GM12891 (cell line): ENCODE measurements at places on chromosomes 7 and 10.

- DNase-seq, result no peak
Measured at GRCh38 chr7:87982116-87982515, 48.1 kb downstream of the ADAM22 start.

GRCh38 chr7:14635955-14636354 lies 266.6 kb downstream of the DGKB start:
- DNase-seq, result no peak

- no peak for DNase-seq
Measured at GRCh38 chr10:118841881-118842605, 87.3 kb upstream of the CACUL1 start.

GRCh38 chr7:74496272-74496671 lies 42.6 kb downstream of the GTF2IRD1 start:
- DNase-seq, result no peak

GRCh38 chr10:87868277-87868676 lies 4.9 kb downstream of the PTEN start:
- DNase-seq, result no peak

DNA sequence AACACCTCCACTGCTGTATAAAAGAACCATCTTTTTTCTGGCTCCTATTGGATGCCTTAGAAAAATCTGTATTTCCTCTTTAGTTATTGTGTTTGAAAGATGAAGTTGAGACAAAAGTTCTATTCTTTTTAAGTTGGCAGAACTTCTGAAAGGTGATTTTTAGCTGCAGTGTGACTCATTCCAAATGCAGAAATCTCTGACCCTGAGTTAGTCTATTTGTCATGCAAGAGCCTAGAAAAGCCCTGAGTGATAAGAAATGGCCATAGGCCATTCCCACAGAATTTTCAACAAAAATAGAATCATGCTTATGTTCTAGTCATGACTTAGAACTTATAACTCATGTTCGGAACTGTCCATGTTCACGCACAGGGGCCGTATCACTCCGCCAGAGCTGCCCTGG lies 89.1 kb downstream of the EGFR start:
- DNase-seq, result no peak

- no peak for DNase-seq
Measured at GRCh38 chr7:30464231-30464671, 14.3 kb downstream of the NOD1 start.

DNA sequence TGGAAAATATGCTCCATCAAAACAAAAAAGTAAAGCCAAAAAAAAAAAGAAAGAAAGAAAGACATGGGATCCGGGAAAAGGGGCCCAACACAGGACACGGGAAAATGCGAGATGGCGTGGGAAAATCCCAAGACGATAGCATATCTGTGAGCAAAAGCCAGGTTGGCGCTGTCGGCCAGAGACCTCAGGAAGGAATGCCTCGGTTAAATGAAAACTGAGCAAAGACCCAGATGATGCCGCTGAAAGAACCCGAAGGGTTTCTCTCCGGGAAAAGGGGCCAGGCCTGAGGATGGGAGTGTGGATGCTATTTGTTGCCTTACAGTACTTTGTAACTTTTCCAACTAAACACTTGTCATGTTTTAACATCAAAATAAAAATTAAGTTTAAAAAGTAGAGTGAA lies 49.5 kb upstream of the PPP2R2D start:
- no peak for DNase-seq

- no peak for DNase-seq
Measured at GRCh38 chr10:97087296-97087695, 98.5 kb downstream of the SLIT1 start.

GRCh38 chr10:129945941-129946760 lies 17.9 kb downstream of the EBF3 start:
- no peak for DNase-seq

GRCh38 chr7:151310578-151310977 lies 31.0 kb upstream of the NUB1 start:
- no peak for DNase-seq

- DNase-seq, result no peak
Measured at GRCh38 chr7:136714062-136714461, 154.4 kb upstream of the CHRM2 start.

- no peak for DNase-seq
Measured at GRCh38 chr7:94049615-94050014, 45.5 kb upstream of the BET1 start.

DNA sequence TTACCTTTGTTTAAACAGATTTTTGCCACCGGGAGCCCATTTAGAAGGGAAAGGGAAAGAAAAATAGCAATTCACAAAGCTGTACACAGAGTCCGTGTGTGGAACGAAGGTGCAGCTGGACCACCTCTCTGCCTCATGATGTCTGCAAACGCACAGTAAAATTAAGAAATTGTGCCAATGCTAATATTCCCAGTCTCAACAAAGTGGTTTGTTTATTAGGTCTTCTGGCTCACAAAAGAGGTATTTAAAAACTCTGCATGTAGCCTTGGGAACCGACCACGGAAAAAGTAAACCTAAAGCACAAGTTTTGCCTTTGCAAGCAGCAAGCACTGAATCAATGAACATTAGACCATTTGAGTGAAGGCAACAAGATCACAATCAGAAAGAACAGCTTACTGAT lies 57.7 kb downstream of the CREB3L2 start:
- no peak for DNase-seq

DNA sequence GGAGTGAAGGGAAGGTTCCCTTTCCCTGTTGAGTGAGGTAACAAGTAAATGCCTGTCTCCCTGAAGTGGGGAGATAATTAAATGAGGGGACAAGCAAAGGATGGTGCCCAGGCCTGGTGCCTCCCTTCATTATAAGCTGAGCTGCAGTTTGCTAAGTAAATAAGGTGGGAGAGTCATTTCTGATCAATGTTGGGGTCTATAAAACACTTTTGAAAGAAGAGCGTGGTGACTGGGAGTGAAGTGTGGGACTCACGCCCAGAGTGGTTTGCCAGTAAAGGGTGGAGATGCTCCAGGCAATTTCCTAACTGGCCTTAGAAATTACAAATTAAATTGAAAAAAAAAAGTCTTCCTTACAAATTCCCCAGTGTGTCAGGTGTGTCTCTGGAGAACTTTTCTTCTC lies 9.6 kb upstream of the GPR15LG start:
- no peak for DNase-seq

- DNase-seq, result no peak
Measured at GRCh38 chr7:36690514-36691187, 33.6 kb downstream of the AOAH start.

GRCh38 chr10:70306181-70306705 lies 22.4 kb upstream of the NPFFR1 start:
- DNase-seq, result no peak

DNA sequence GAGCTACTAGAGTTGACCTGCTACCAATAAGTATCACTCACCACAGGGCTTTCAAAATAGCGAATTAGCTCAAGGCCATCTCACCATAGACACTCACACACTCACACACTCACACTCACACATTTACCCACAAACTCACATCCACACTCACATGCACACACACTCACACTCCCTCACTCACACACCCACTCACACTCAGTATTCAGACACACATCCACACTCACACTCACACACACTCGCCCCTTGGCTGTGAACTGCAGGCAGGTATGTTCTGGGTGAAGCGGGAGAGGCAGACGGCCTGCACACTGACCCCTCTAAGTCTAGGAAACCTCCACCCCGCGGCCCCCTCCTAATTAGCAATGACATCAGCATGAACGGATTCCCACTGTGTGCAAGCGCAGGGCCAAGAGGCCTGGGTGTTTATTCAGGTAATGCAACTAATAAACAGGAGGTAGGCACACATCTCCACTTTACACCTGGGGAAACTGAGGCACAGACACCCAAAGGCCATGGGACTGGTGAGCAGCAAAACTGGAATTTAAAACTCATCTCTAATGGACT lies 94.6 kb downstream of the ADARB2 start:
- no peak for DNase-seq

- DNase-seq, result no peak
Measured at GRCh38 chr7:105339404-105340323, 49.1 kb downstream of the SRPK2 start.

DNA sequence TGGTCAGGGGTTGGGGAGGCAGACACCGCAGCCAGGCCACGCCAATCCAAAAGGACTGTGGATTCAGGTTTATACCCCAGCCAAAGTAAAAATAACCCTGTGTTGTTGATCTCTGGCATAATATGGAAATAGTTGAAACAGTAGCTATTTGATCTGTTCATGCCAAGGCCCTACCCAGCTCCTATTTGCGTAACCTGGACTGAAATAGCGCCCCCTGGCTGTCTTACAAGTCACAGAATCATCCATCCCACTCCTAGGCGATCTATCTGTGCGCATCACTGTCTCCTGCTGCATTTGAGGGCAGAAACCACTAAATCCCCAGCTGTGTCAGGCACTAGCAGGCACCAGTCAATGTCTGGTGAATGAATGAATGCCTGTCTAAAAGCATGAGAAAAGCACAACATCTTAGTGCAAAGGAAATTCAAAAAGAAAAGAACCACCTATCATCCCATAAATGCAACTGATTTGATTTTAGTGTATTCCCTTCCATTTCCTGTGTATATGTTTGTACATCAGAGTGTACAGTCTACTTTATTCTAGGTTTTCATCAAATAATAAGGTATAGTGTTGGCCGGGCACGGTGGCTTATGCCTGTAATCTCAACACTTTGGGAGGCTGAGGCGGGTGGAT lies 160.0 kb downstream of the SLIT1 start:
- no peak for DNase-seq

DNA sequence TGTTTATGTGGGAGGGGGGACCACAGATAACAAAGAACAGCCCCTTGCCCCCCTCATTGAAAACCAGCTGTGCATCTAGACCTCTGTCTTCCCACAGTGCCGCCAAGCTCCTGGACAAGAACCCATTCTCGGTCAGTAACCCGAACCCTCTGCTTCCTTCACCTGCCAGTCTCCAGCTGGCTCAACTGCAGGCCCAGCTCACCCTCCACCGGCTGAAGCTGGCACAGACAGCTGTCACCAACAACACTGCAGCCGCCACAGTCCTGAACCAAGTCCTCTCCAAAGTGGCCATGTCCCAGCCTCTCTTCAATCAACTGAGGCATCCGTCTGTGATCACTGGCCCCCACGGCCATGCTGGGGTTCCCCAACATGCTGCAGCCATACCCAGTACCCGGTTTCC lies 91.0 kb upstream of the PDCD4 start:
- DNase-seq, result no peak
